ENCODE measurements at places on chromosomes 2 and 18.

DNA sequence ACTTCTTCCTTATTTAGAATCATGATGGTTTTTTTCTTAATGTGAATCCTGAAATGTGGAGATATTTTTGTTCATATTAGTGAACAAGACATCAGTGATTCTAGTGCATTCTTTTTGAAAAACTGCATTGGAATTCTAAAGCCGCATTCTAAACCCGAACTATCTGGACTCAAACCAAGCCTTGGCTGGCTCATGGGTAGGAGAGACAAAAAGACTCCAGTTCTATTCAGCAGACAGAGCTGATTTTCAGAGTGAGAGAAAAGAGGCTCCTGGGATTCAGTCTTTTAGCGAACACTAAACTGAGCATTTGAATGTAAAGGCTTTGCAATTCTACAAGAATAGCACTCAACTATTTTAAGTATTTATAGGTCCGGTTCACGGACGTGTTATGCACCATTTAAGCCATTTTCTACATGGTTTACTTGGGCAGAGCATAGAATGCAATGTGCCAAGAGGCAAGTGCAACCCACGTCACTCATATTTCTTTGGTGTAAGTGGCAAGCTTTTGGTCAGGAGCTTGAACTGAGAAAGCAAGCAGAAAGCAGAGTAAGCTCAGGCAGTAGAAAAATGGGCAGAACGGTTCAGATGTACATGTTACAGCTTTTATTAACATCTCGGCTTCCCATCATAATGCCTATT, 227.3 kb upstream of the RAB12 start:
- DNase-seq, result no peak

GRCh38 chr2:61727746-61728145, 126.1 kb downstream of the FAM161A start:
- no peak for DNase-seq

GRCh38 chr18:6504605-6505497, 90.1 kb upstream of the L3MBTL4 start:
- no peak for DNase-seq

- no peak for DNase-seq
These were observed 56.3 kb downstream of the TLK1 start for GRCh38 chr2:171104379-171104778.

- DNase-seq, result no peak
These were observed 61.9 kb upstream of the HAAO start for GRCh38 chr2:42854207-42854818.

Data from stimulated activated CD4-positive, alpha-beta T cell treated with anti-CD3 and anti-CD28 coated beads, TNF-alpha, amount 100 ng/mL, for 48 hours (primary cell).